Substantia nigra (tissue), 51 donors: ENCODE measurements at places on chromosomes 13 and 19.

DNA sequence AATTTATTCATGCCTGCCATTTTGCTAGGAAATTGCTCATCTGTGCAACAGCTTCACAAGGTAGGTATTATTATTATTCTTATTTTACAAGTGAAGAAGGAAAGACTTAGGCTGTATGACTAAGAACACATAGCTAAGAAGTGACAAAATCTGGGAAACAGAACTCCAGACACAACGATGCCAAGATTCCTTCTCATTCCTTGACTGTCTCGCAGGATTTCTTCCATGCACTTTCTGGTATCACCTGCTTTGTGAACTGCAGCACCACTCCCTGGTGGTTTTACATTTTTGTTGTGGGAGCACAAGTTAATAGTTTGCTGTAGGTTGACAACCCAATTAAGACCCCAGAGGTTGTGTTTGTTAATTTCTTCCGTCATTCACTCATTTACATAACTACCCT lies 188.5 kb downstream of the LACC1 start:
- no peak for DNase-seq

DNA sequence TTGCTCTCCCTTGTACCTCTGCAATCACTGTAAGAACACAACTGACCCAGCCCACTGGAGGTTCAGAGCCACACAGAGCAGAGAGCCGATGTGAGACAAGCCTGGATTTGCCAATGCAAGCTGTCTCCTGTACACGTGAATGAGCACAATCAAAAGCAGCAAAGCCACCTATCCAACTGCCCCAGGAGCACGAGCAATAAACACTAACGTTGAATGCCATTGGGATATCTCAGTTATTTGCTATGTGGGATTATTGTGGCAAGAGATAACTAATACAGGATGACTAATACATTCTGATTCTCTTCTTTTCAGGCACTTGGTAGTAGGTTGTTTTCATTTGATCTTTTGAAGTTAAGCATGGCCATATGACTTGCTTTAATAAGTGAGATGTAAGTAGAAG lies 85.2 kb upstream of the FAM216B start:
- DNase-seq, result no peak

GRCh38 chr13:93224535-93224934 lies 2.1 kb upstream of the GPC6 start:
- no peak for DNase-seq

GRCh38 chr19:5690955-5691821 lies 1.1 kb downstream of the RPL36 start:
- no peak for DNase-seq

GRCh38 chr19:58279042-58279924 lies 528 bp downstream of the ZNF8 start:
- peak; percentile 59 for DNase-seq

DNA sequence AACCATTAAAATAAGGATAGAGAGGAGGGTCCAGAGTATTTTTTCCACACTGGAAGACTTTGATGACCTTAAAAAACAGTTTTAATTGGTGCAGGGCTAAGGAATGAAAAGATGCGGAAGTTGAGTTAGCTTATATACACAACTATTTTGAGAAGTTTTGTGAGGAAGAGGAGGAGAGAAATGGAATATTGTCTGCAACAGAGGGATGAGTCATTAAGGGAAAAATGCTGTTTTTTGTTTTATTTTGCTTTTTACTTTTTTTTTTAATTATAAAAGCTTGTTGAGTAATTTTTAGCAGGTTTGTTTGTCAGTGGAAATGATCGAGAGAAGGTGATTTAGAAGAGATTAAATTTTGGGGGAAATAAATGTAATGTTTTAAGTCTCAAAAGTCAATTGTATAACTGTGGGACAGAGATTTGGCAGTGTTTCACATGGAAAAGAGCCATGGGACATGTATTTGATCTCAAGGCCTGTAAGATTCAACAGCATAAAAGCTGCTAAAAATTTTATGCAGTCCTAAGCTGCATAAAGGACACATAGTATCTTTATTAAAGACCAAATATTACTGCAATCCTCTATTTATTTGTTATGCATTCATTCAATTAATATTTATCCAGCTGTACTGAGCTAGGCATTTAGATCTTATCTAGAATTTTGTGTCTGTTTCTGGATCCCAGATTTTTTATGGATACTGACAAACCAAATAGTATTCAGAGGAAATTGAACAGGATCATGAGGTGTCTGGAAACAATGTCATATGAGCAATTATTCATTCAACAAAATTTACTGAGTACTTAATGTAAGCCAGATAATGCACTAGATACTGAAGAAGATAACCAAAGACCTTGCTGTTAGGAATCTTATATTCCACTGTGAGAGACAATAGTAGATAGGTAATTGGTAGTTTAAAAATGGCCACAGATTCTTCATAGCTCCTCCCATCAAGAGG lies 72.7 kb downstream of the DNAJC15 start:
- no peak for DNase-seq

- DNase-seq, result peak; percentile 37
Observed at GRCh38 chr13:38872693-38873092, 117.9 kb downstream of the STOML3 start.

DNA sequence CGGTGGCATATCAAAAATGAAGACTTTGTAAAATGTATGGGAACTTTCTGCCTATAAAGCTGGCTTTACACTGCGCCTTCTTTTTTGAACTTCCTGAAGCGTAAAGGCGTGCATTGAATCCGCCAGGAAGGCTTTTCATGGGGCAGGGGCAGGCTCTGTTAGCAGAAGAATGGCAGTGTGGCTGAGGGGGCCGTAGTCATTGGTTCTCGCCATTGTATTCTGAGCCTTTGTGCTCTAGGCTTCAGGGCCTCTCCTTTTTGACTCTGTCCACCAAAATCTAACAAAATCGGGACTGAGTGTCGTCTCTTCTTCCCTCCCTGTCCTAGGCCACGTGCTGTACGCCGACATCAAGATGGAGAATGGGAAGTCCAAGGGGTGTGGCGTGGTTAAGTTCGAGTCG lies 14.1 kb downstream of the PRAM1 start:
- no peak for DNase-seq

- no peak for DNase-seq
Observed at GRCh38 chr13:85461621-85462020, 337.6 kb downstream of the SLITRK6 start.

- no peak for DNase-seq
Observed at GRCh38 chr13:70814684-70815083, 706.4 kb upstream of the KLHL1 start.

- no peak for DNase-seq
Observed at GRCh38 chr13:27918041-27918917, 1.5 kb upstream of the PDX1 start.

DNA sequence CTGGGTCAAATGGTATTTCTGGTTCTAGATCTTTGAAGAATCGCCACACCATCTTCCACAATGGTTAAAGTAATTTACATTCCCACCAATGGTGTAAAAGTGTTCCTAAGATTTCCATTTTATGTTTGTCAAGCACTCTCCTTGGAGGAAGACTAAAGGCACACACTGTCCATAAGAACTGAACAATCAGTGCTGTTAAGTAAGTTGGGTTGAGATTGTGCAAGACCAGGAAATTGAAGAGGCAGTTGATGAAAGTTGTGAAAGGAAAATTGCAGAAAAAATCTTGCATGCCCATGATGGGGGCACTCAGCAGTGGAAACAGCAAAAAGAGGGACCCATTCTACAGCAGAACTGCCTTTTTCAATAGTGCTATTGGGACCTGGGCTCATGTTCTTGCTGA lies 323.6 kb downstream of the DLEU7 start:
- DNase-seq, result no peak

GRCh38 chr13:20528452-20528851 lies 2.8 kb upstream of the CRYL1 start:
- DNase-seq, result no peak

DNA sequence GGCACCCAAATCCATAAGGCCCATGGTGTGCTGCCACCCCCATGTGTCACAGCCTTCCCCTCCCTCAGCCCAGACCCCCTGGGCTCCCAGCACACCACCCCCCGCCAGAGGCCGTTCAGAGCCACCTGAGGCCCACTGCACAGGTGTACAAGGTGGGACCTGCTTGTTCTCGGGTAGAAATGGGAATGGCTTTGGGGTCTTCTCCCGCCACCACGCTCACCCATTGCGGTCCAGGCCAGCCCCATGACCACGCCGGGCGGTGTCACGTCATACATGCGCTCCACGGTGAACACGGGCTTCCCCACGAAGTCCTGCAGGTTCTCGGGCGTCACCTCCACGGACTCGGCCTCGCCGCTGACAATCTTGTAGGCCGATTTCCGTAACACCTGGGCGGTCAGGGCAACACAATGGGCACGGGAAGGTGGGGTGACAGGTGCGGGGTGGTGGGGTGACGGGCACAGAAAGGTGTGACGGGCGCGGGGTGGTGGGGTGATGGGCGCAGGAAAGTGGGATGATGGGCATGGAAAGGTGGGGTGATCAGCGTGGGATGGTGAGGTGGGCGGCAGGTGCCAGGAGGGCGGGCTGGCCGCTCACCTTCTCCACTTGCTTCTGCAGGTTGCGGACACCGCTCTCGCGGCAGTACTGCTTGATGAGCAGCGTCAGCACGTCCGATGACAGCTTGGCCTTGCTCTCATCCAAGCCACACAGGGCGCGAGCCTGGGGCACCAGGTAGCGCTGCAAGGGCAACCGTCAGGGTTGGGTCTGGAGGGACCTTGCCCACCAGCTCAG lies 4.3 kb downstream of the RPL36 start:
- DNase-seq, result no peak

DNA sequence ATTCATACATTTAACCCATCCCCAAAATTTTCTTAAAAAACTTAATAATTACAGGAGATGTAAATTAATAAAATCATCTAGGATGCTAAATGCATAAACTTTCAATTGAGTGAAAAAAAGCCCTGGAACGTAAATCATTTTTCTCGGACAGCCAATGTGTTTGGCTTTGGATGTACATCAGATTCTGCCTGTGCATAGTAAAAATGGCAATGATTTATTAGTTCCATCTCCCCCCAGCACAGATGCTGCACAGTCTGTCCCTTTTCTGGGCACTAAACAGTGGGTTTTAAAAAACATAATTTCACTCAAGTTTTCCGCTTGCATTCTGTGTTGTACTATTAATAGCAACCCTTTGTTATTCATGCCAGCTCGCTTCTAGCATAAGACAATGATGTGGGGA lies 147.7 kb downstream of the TM9SF2 start:
- DNase-seq, result no peak

- DNase-seq, result no peak
Observed at GRCh38 chr19:38833092-38833425, 1.5 kb upstream of the ECH1 start.

DNA sequence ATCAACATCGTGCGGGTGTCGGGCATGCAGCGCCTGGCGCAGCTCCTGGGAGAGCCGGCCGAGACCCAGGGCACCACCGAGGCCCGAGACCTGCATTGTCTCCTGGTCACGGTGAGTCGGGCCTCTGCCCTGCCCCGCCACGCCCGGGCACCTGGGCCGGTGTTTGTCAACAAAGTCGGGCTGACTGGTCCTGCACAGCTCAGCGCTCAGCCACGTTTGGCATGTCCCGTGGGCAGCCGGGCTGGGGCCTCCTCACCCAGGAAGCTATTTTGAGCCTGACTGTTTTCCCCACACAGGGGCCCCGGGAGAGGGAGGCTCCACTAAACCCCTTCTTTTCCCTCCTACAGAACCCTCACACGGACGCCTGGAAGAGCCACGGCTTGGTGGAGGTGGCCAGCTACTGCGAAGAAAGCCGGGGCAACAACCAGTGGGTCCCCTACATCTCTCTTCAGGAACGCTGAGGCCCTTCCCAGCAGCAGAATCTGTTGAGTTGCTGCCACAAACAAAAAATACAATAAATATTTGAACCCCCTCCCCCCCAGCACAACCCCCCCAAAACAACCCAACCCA lies 1.3 kb downstream of the GADD45B start:
- no peak for DNase-seq

- DNase-seq, result no peak
Observed at GRCh38 chr13:26965952-26966700, 205.5 kb downstream of the USP12 start.

DNA sequence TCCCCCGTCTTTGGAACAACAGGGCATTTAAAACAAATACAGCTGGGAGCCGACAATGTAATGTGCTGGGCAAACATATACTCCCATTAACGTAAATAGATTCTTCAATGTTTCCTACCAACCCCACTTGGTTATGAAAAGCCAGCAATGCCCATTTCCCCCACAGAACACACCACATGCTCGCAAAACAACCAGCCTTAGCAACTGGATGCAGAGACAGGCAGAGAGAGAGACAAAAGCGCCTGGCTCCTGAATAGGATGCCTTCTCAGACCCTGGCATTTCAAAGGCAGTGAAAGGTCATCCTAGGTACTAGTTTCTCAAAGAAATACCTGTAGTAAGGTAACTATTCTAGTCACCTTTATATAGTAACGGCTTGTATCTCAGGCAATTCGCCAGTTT lies 462.9 kb downstream of the ITGBL1 start:
- no peak for DNase-seq

GRCh38 chr13:113114511-113115362 lies 7.9 kb upstream of the F10 start:
- no peak for DNase-seq

DNA sequence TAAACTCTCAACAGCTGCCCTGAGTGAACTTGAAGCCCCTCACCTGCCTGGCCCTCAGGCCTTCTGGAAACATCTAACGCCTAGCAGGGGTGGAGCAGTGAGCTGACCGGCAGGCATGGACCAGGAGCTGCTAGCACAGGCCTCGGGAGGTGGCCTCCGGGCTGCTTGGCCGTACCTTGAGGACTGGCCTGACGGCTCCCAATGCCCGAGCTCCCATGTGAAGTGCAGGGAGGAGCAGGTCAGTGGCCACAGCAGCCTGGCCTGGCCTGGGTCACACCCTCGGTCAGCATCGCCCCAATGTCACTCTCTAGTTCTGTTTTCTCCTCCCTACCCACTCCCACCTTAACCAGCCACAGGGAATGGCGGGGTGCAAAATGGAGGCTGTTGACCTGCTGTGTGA lies 19.0 kb downstream of the TSHZ3 start:
- DNase-seq, result no peak

DNA sequence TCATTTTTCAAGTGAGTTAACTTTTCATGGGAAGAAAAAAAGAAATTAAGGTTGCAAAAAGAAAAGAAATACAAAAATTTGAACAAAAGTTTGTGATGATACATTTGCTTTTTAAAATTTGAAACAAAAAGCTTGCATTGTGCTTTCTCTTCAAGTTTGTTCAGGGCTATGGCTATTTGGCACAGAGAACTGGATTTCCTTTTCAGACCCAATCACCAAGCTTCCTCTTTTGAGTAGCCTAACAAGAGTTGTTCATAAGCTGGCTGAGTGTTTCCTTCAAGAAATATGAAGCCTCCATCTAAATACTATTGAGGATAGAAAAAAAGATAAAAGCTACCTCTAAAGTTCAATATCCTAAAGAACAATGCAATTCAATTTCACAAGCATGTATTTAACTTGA lies 787.8 kb downstream of the LIG4 start:
- no peak for DNase-seq

DNA sequence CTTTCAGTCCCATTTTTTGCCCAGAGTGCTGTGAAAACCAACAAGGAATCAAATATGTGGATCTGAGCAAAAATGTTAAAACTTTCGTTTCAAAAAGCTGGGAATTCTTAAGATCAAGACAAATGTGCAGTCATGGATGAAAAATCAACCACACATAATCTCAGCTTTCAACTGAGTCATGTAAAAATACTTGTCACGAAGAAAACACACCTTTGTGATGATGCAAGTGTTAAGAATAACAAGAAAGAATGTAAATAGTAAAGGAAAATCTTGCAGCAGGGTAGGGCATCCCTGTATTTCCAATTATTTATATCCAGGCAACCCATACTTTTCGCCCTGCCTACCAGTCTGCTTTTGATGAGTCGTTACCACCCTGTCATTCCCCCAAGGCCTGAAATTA lies 27.4 kb upstream of the DCLK1 start:
- no peak for DNase-seq

- no peak for DNase-seq
Observed at GRCh38 chr19:33673258-33673875, 51.6 kb downstream of the CHST8 start.

GRCh38 chr19:55206664-55207500 lies 2.4 kb downstream of the PTPRH start:
- peak; percentile 65 for DNase-seq
